Type B pancreatic cell (in vitro differentiated cells): ENCODE measurements at places on chromosomes 2 and 18. TPM values are rescaled to one million over a fixed set of nuclear protein-coding genes. Genes with fewer than 3 reads are reported as not detected.

LCT gene
- total RNA-seq: 2.8 and 7.2 TPM in 2 replicates

COBLL1 gene
- 28.2 and 32.1 TPM in 2 replicates for total RNA-seq

GRCh38 chr18:47953471-47953931 lies 23.0 kb upstream of the SMAD2 start:
- peaks cover 4% of the 10 kb centered on the region for H3K27me3 ChIP-seq
- no peak for DNase-seq
- no peak overlapping the region for H3K27ac ChIP-seq
- H3K4me3 ChIP-seq: no peak overlapping the region
- H3K36me3 ChIP-seq: no peaks in the 10 kb centered on the region

- H3K4me3 ChIP-seq: no peak overlapping the region
- H3K36me3 ChIP-seq: no peaks in the 10 kb centered on the region
- no peaks in the 10 kb centered on the region for H3K4me1 ChIP-seq
- peaks cover 11% of the 10 kb centered on the region for H3K27me3 ChIP-seq
- no peak overlapping the region for H3K27ac ChIP-seq
- DNase-seq: no peak
These were observed 6.3 kb downstream of the THNSL2 start for GRCh38 chr2:88176352-88176984.

DNA sequence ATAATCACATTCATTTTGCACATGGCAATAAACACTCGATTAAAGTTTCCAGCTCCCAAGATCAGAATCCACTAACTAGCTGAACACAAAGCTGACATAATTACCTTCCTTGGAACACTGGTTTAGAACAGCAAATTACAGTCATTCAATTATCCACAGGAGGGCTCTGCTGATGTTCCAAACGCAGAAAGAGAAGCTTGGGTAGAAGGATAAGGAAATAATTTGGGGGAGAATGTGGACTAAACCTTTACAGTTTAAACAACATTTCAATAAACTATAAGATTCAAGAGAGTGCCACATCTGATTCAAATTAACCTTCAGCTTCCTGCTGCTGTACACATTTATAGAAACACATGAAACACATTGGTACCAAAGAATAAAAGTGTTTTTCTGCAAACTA lies 67.8 kb upstream of the ARL4C start:
- H3K27ac ChIP-seq: no peak overlapping the region
- peaks cover 6% of the 10 kb centered on the region for H3K36me3 ChIP-seq
- peaks cover 16% of the 10 kb centered on the region for H3K4me1 ChIP-seq
- H3K27me3 ChIP-seq: peaks cover 4% of the 10 kb centered on the region

DNA sequence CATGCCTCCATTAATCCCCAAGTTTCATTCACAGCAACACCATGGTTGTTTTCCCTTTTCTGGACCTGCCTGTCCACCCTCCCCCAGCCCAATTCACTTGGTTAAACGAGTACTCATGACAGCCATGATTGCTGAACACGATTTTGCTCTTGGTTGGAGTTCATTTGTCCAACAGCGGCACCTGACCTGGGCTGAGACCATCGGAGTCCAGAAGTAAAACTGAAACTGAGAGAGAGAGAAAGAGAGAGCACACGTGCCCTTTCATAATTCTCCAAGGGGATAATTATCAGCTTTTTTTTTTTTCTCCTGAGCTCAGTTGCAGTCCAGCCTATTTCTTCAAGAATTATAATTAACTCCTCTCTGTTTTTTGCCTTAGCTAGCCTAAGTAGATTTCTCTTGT lies 13.7 kb upstream of the KIF5C start:
- H3K27me3 ChIP-seq: peaks cover 24% of the 10 kb centered on the region
- DNase-seq: no peak
- H3K36me3 ChIP-seq: no peaks in the 10 kb centered on the region
- no peak overlapping the region for H3K27ac ChIP-seq
- H3K4me1 ChIP-seq: peaks cover 15% of the 10 kb centered on the region
- no peak overlapping the region for H3K4me3 ChIP-seq

DNA sequence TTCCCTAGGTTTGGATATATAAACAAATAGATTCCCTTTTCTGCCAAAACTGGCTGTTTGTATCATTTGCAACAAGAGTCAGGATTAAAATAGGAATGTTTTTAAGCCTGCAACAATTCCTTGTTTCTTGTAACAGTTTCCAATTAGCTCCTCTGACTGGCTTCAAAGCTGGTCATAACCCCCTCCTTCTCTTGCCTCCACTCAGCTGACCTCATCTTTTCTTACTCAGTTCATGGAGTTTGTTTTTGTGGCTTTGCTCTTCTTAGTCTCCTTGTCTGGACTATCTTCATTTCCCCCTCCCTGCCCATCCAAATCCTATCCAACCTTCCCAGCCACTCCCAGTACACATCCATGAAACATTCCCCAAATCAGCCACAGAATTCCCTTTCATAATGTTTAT lies 14.3 kb upstream of the RAPH1 start:
- DNase-seq: no peak
- H3K27me3 ChIP-seq: peaks cover 5% of the 10 kb centered on the region
- no peak overlapping the region for H3K4me3 ChIP-seq

ZNF804A gene
- 0.59 and 2.0 TPM in 2 replicates for total RNA-seq

GRCh38 chr2:211086049-211086448 lies 529.6 kb downstream of the CPS1 start:
- peaks cover 4% of the 10 kb centered on the region for H3K4me1 ChIP-seq
- no peak for DNase-seq
- H3K36me3 ChIP-seq: no peaks in the 10 kb centered on the region
- no peak overlapping the region for H3K4me3 ChIP-seq
- H3K27me3 ChIP-seq: no peaks in the 10 kb centered on the region

DNA sequence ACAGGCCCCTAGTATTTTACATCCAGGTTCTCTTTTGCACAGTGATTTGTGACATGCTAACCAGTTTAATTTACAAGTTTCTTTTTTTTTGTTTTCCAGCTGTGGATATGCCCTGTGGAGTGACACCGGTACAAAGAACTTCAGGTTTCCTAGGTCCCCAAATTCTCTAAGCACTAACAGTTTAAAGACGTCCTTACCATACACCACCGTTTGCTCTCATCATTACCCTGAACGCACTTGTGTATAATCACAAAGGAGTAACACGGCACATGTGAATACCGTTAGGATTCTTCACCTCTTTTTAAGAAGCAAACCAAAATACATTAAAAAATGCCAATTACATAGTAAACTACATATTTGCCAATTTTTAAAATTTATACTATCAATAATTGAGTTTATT lies 853 bp downstream of the LANCL1 start:
- peak overlapping the region; percentile 83 for H3K4me3 ChIP-seq
- H3K27me3 ChIP-seq: no peaks in the 10 kb centered on the region
- H3K27ac ChIP-seq: peak overlapping the region; percentile 39
- DNase-seq: no peak
